ENCODE measurements at places on chromosomes 7 and 10. TPM values are rescaled to one million over a fixed set of nuclear protein-coding genes. Genes with fewer than 3 reads are reported as not detected.

The TAS2R4 gene
- total RNA-seq, result 1.5 TPM

The NEUROD6 gene
- not detected for total RNA-seq

The HOXA13 gene
- 0.37 TPM for total RNA-seq

The SLC13A1 gene
- not detected for total RNA-seq

The PBLD gene
- 2.2 TPM for total RNA-seq

The MDFIC gene
- total RNA-seq, result 44.8 TPM

The CALML3 gene
- not detected for total RNA-seq
